Left kidney (tissue), 8 donors: ENCODE measurements at places on chromosomes 5 and 9. TPM values are rescaled to one million over a fixed set of nuclear protein-coding genes. Genes with fewer than 3 reads are reported as not detected.

DNA sequence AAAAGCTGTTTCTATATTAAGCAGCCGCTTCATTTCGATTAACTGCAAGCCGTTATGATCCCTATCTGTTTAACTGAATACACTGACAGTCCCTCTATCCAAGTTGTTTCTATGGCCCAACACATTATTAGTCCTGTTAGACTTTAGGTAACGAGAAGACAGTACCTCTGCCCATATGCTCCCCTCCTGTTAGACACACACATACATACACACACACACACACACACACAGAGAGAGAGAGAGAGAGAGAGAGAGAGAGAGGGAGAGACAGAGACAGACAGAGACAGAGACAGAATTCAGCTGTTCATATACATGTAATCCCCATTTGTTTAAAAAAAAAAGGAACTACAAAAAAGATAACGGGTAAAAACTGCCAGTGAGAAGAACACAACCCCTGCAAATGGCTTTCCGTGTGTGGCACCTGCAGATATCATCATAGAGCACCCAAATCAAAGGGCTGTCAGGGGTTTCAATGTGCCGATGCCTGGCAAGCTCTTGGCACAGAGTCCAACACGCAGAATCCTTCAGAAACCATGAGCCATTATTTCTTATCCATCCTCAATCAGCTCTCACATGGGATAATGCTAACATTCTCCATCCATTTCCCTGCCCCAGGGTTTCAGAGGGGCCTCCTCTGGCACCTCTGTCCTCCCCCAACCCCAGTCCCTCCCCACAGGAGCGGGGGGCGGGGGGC, 144.0 kb downstream of the MYO10 start:
- no peak for DNase-seq

DNA sequence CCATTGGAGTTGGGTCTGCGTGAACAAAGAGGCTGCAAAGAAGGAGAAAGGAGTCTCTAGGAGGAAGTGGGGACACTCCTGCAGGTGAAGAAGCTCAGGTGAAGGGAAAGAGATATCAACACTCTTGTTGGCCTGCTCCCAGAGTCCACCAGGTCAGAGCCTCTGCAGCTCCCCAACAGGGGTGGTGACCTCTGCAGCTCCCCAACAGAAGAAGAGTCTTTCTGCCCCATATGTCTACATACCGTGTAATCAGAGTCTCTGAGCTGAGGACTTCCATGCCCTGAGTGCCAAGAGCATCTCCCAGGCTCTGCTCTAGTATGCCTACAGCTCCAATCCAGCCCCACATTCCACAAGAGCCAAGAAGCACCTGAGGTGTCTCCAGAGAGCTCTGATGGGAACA, 67.4 kb upstream of the TRPC7 start:
- DNase-seq, result no peak

GRCh38 chr9:115757461-115757860, 396.1 kb upstream of the PAPPA start:
- no peak for DNase-seq

- no peak for DNase-seq
Measured at GRCh38 chr5:179923436-179923835, 15.7 kb upstream of the TBC1D9B start.

- DNase-seq, result no peak
Measured at GRCh38 chr5:127801751-127802476, 98.7 kb downstream of the CCDC192 start.

GRCh38 chr5:178308541-178309092, 76.0 kb upstream of the PHYKPL start:
- no peak for DNase-seq

DNA sequence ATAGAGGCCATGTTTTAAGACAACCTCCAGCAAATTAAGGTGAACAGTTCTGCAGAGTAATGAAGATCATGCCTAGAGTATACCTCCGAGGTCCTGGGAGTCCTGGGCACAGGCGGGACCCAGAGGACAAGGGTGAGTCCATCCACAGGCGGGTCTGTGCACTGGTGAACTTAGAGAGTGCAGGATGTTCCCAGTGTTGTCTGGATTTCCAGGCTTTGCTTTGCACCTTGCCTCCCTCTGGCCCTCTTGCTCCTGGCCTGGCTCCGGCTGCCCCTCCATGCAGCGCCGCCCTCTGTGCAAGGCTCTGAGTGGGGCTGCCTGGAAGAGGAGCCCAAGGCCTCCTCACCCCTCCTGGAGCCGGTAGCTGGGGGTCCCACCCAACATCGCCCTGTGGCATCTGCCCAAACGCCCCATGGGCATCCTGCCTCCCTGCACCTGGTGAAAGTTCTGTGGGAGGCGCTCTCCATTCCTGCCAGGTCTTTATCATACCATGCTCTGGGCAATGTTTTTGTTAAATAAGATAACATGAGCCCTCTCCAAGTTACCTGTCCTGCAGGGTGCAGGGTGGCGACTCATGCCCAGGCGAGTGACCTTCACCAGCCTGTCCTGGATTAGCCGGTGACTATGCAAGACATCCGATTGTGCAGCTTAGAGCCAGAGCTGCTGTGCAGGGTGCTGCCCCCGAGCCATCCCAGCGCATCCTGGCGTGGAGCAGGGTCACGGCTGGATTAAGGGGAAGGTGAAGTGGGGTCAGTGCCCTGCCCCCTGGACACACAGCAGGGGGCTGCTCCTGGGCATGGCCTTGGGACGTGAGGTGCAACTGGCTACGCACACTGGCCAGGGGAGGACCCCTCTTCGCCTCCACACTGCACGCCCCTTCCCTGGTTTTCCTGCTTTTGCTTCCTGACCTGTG, 41.3 kb upstream of the LPCAT1 start:
- DNase-seq, result no peak

- no peak for DNase-seq
Measured at GRCh38 chr9:70222354-70222753, 36.4 kb upstream of the SMC5 start.

UBE2QL1 gene
- 0.70 TPM for polyA plus RNA-seq

- no peak for DNase-seq
Measured at GRCh38 chr9:7045361-7045760, 287.6 kb downstream of the KDM4C start.

DNA sequence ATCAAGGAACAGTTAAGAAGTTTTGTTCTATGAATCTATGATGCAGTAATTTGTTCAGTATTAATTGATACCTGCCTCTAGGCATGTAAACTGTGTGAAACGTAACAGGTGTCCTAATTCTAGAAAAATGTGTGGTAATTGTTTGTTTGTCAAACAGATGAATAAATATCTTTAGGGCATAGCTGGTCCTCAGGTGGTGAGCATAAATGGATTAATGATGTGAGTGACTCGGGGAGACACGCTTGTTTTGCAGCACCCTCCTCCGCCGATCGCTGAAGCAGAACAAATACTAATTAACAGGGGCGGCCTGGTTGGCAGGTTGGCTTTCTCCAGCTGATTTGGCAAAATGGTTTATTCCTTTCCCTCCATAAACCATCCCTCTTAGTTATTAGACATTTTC, 88.8 kb downstream of the TLE4 start:
- DNase-seq, result no peak
